Adrenal gland (tissue), 19 donors: ENCODE measurements at places on chromosomes 1 and 21.
A peak's percentile ranks its signal among the peaks of the same experiment; 100 is the strongest.

- DNase-seq, result peak; percentile 53
These were observed at the start of gene ZYG11A for GRCh38 chr1:52842643-52843310. Gene ZYG11A (plus strand): TSS chr1:52842760. CDS start chr1:52842884, 124 bp downstream.

- DNase-seq, result peak; percentile 83
These were observed 2.4 kb upstream of the NFIA start for GRCh38 chr1:61079898-61080336.

DNA sequence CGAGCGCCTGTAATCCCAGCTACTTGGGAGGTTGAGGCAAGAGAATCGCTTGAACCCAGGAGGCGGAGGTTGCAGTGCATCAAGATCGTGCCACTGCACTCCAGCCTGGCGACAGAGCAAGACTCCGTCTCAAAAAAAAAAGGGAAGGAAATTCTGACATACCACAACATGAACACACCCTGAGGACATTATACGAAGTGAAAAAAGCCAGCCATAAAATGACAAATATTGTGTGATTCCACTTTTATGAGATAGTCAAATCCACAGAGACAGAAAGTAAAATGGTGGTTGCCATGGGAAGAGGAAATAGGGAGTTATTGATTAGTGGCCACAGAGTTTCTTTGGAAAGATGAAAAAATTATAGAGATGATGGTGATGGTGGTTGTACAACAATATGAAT lies 41.7 kb downstream of the EVI5 start:
- DNase-seq, result no peak

DNA sequence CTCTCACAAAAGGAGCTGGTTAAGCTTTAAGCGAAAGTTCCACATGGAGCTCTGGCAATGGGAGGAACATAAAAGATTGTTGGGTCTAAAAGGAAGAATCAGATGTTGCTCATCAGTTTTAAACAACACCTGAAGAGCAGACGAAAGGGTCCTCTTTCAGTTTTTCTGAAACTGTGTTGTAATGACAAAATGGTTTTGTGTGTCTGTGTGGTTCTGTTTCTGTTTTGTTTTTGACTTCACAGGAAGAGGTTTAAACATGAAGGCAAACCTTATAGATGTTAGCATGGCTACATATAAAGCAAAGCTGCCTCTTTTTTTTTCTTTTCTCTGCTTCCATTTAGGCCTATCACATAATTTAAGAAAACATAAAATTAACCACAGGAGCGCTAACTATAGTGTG lies 136.1 kb downstream of the ZP4 start:
- no peak for DNase-seq
